T-helper 2 cell treated with Interferon-gamma antibody and Interleukin-4, amounts not matched to agents 5 μg/mL and 100 μg/mL, for 36 hours (primary cell): ENCODE measurements at places on chromosomes 6 and 20.

DNA sequence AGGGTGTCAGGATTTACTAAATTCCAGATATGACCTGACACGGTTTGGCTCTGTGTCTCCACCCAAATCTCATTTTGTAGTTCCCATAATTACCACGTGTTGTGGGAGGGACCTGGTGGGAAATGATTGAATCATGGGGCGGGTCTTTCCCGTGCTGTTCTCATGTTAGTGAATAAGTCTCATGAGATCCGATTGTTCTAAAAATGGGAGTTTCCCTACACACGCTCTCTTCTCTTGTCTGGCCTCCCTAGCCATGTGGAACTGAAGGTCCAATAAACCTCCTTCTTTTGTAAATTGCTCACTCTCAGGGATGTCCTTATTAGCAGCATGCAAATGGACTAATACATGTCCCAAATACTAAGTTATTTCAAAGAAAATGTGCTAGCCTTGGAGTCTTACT is 121.1 kb downstream of the CENPW start:
- DNase-seq, result no peak

DNA sequence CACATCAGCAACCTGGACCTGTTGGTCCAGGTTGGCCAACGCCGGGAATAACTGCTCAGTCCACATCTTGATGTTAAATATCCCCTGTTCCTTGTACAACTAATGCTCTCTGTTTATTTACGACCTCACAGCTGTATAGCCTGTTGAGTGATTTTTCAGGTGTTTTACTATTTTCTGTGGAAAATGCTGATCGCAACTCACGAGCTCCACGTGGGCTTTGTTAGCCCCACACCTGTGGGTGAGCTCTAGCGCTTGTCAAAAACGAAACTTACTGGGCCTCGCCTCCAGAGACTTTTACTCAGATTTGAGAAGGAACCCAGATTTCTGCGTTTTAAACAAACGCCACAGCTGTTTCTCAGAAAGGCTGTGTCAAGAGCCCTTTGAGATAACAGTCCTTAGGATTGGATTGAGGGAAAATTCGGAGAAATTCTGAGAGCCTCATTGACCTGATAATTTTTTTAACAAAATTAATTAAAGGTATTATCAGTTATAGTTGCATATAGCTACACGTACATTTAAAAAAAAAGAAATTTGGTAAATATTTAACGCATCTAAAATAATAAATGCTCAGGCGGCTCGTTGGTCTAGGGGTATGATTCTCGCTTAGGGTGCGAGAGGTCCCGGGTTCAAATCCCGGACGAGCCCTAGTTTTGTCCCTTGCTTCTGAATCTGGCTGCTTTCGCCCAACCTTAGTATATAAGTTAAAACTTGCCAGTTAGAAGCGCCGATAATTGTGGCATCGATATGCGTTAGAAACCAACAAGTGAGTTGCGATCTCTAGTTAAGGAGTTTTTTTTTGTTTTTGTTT is 16.7 kb downstream of the HMGN4 start:
- peak; percentile 53 for DNase-seq

GRCh38 chr6:120392941-120393340 is 941.3 kb downstream of the TBC1D32 start:
- no peak for DNase-seq

GRCh38 chr6:17583811-17584210 is 16.3 kb upstream of the FAM8A1 start:
- no peak for DNase-seq

- DNase-seq, result no peak
Measured at GRCh38 chr20:32896521-32897280, 38.0 kb downstream of the EFCAB8 start.

DNA sequence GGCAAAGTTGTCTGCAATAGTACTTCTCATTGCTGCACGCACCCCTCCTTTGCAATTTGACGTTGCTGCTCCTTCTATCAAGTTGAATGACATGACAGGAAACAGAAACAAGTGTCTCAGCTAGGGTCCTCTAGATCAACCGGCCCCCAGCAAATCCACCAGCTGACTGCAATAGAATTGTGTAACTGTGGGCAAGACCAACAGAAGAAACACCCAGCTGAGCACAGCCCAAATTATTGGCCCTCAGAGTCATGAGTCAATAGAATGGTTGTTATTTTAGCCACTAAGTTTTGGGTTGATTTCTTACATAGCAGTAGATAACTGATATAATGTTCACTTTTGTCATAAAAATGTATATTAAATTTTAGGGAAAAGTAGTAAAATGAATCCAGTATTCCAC is 202.7 kb downstream of the MAFB start:
- DNase-seq, result no peak

- no peak for DNase-seq
Measured at GRCh38 chr6:145028144-145028818, 707.0 kb downstream of the EPM2A start.

DNA sequence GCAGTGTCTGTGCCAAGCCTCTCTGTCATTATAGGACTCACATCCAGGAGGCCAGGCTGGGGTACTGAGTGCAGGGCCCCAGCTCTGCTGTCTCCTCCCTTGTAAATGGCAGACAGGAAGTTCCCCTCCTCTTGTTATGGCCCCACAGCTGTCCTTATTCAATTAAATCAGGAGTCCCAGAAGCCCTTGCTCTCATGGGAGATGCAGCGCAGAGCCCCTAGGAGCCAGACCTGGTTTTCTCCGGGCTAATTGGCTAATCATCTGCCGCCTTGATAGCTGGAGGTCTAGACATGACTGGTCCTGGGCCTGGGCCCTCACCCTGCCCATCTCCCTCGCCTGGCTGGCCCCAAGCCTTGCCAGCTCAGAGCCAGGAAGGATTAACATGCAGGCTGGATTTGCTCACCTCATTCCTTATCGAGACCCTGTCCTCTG is 172.0 kb downstream of the VEGFA start:
- no peak for DNase-seq

DNA sequence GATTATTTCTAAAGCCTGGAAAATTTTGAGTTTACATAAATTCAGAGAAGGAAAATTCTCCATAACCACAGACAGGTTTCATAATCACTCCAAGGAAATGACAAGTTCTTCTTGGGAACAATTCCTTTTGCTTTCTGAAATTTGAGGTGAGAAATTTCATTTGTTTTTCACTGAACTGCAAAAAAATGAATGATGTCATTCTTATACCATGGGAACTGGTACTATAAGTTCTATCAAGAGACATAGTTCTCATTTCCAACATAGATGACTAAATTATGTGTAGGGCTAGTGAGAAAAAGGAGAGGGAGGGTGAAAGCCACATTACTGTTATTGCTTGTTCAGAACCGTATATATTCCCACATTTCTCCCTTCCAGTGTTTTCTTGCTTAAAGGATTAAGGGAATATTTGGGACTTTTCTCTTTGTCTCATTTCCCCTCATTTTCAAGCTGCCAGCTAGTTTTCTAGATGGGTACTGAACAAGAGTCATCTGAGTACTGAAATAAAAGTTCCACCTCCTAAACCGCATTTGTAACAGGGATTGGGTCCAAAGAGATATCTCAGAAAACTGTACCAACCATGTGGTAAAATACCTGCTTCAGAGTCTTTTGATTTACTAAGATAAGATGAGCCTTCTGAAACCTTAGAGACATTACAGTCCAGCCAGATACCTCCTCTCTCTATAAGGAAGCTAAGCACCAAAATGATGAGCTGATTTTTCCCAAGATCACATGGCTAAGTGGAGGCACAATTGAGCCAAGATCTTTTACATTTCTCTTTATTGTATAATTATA is 144.3 kb upstream of the PRDM1 start:
- DNase-seq, result no peak

DNA sequence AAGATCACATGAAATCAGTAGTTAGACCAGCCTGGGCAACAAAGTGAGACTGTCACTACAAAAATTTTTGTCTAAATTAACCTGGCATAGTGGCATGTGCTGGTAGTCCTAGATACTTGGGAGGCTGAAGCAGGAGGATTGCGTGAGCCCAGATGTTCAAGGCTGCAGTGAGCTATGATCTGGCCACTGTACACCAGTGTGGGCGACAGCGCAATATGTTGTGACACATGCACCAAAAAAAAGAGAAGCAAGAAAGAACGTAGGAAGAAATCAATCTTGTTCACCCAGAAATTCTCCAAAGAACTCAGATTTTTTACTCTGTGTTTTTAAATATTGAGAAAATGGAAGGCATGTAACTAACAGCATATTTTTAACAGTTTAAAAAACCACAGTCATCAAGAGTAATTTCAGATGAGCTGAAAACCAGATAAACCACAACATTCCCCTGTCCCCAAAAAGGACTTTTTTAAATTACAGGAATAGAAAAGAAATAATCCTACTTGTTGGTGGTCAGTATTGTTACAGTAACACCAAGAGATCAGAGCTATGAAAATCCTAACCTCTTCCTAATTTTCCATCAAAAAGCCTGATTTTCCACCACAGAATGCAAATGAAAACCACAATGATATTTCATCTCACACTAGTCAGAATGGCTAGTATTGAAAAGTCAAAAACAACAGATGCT is 240.2 kb downstream of the KHDC1L start:
- DNase-seq, result no peak

GRCh38 chr6:14210663-14211561 is 93.3 kb downstream of the CD83 start:
- peak; percentile 97 for DNase-seq

DNA sequence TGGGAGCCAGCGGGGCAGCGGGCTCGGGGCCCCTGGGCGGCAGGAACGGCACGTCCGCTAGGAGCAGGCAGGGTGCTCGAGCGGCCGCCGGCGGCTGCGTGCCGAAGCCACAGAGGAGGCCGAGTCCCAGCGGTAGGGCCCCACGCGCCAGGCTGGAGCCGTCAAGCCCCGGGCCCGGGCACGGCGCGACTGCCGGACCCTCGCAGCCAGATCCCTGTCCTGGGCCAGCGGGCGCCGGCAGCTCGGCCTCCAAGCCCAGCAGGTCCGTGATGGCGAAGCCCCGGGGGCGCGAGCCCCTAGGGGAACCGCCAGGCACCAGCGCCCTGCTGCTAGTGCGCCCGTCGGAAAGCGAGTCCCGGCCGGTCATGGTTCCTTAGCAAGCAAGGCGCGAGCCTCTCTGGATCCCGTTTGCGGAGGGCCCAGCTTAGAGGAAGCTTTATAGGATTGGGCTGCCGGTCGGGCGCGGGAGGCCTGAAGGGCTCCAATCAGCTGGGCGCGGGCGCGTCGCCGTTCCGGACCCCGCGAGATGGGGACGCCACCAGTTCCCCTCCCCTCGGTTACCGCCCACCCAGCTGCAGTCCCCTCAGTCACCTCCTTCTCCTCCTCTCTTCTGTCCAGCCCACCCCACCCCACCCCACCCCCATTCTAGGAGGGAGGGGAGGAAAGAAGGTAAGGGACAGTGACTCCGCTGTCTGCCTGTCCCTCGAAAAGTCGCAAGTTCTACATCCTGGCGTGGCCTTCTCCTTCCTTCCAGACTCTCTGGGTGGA is at the start of gene VSX1:
TSS of gene VSX1 (minus strand) at position 412 of the 768 bp plus-strand sequence. CDS start at position 367, 45 bp downstream.
- no peak for DNase-seq
